Activated CD8-positive, alpha-beta memory T cell treated with anti-CD3 and anti-CD28 coated beads for 1 hour (primary cell): ENCODE measurements at places on chromosomes 12 and 14.

DNA sequence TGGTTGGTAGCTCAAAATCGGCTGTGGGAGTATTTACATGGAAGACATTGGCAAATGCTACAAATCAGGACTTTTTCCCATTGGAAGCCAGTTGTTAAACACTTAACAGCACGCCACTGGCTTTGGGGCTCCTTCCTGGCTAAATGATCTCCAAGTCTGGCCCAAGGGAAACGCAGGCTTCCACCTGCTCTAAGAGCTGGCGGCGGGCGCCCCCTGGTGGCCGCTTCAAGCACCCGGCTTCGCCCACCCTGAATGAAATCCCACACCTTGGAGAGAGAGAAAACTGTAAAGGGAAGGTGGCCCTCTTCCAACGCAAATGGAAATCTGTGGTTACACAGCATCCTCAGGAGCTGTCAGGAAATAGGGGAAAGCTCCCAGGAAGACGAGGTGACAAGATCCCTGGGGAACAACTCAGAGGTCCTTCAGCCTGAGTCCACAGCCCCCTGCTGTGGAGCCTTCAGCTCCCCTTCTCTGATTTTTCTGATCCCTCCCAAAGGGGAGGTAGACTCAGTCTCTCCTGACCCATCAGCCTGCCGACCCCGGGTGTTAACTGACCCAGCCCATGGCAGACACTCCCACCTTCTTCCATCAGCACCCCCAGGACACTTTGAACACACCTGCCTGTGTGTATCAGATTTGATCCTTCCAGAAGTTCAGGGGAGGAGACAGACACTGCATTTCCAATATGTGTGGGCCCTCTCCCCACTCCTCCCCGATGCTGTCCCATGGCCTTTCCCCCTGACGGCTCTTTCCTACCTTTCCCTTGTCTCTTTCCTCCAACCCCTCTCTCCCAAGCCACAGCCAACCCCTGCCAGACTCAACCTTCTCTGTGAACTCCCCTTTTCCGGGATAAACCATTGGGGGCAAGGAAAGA, 15.4 kb downstream of the SELPLG start:
- DNase-seq, result no peak

DNA sequence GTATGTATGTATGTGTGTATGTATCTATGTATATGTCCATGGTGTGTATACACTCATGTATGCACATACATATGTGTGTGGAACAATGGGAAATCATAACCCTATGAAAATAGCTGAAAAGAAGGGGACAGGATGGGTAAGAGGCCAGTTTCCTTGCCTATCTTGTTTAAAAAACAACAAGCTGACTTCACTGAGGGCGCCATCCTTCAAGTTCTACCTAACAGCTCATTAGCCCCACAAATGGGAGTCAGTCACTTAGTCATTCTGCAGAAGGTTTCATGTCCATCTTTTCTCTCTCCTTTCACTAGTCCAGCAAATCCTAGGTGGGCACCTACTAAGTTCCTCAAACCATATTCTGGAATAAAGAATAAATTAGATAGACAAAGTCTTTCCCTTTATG, 14.7 kb downstream of the STON2 start:
- no peak for DNase-seq

DNA sequence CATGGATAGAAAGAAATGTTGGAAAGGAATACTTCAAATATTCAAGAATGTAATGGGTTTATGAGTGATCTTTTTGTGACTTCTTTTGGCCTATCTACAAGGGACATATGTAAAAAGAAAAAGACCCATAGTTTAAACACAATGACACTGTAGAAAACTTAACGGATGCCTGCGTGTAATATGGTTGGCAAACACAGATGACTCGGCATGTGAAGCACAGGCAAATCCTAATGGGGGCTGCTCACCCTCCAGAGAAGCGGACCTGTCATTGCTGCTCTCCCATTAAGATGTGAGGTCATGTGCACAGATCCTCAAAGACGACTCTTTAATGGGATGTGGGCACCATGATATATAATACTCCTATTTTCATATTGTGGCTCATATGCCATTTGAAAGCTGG, 366.6 kb upstream of the TMEM132C start:
- DNase-seq, result no peak

- no peak for DNase-seq
These were observed 32.5 kb downstream of the NCKAP5L start for GRCh38 chr12:49795654-49796105.

DNA sequence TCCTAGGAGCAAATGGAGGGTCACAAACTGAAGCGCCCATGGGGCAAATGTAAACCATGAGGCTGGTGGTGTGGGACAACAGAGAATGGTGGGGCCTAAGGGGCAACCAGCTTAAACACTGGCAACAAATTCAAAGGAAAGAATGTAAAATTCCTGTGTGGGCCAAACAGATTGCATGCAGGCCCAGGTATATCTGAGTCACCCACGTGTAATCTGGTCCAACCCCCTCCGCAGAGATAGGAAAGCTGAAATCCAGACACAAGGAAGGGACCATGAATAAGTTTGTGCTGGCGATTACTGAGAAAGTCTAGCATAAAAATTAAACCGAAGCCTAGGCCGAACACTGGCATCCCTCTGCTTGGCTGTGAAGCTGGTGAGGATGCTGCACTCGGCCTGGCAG, 71.6 kb downstream of the ITPK1 start:
- no peak for DNase-seq

DNA sequence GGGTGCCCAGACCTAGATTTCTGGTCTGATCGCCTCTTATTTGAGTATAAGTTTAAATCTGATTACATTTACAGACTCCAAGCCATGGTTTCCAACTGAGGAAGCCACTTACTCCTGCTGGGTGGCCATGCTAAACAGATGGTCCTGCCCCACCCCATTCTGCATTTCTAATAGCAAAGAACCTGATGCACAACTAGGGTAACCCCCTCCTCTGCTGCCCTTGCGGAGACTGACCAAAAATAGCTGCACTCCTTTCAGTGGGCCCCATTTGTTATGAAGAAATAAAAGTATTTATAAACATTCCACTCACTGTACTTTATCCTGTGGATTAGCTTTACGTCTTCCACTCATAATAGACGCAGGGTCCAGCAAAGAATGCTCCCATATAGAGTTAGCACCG, 6.8 kb downstream of the GIT2 start:
- DNase-seq, result no peak

DNA sequence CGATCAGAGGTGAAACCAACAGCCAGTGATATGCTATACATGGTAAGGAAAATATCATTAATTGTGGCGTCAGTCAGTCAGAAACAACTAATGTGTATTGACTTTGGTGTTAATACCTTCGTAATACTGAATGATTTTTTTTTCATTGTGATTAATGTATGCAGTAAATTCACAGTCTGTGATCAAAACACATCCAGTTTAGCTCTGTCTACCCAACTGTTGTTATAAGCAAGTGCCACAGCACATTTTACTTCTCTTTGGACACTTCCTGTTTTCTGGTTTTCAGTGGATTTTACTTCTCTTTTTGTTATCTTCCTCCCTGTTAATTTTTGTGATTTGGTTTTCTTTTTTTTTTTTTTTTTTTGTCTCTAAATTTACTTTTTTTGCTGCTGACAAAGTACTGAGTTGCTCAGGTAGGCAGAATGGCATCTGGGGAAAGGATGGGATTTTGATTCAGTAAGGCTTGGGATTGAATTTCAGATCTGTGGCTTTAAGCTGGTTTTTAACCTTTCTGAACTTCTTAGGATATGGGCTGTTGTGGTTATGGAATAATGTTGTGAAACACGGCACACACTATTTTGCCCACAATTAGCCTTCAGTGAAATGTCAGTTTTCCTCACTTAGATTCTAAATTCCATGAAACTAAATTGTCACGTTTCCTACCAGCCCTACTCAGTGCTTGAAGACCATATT, 604 bp downstream of the GLIPR1 start:
- no peak for DNase-seq

DNA sequence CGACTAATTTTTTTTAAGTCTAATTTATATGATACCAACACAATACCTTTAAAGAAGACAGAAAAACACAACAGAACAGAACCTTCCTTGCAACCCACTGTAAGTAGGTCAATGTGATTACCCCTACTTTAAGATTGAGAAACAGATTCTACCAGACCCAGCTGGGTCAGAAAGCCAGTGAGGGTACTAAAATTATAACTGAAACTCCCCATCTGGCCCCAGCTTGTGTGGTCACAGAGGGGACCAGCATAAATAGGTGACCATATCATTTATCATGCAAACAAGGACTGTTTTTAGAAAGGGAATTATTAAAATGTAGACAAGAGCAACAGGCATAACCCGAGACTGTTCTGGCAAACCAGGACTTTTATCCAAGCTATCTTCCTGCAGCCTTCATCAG, 30.1 kb upstream of the FRMD6 start:
- no peak for DNase-seq
